ENCODE measurements at places on chromosomes 2 and 18.

DNA sequence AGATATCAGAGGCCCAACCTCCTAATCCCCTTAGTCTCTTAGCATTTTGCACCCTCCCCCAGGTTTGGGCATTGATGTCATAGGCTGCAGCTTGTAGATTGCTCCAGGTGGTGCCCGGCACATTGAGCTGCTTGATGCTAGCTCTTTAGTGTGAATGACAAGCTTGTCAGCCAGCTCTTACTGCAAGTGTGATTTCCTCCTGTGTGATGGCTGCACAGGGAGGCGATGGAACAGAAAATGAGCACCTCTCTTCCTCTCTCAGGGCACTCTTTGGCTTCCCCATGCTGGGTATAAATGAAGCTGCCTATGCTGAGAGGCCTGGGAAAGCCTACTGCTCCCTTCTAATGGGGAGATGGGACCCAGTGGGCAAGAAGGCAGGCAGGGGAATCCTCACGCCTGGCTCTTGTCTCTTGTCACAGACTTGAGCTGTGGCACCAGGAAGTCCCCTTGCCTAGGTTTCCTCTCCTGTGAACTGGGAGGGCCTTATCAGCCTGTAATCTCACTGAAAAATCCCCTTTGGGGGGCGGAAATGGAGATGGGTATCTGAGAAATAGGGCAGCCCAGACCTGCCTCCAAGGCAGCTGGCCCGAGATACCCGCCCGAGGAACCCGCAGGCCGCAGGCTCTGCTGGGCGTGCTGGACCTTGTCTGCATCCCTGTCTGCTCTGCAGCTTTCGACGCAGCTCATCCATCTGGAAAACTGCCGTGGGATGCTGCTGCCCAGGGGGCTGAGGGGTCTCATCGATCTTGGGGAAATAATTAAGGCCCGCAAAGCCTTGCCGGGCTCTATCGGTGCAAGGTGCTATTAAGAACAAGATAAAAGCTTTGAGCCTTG is 163.5 kb upstream of the CXCR4 start:
- no peak for DNase-seq

DNA sequence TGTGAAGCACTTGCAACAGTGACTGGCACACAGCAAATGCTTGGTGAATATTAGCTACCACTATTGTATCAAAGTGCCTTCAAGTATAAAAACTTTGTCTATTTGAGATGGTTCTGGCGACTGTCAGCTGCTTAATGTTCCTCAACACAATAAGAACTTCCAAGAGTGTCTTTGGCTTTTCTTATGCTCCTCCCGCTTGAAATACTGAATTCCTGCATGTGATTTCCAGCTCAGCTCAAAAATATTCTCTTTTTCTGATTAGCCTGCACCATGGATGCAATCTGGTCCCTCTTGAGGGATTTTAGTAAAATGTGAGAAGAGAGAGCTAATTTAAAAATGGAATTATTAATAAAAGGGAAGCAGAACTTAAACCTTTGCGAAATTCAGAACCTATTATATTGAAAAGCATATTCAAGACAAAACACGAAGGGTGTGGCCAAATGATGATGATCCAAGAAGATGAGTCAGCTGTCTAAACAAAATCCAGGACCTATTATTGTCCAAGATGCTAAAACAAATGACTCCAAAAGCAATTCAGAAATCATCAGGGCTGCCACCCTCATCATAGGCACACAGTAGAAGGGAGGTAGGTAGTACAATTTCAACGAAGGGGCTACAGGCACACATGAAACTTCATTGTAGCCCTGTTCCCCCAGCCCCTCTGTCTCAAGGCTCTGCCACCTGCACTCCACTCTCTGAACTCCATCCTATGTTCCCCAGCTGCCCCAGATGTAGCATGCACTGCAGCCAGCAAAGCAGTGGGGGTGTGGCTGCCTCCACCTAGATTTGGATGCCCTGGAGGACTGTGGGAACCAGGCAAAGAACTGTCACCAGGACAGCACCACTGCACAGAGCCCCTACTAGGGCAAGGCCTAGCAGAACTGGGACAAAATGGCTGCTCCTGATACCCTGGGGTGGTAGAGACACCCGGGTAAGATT is 190.1 kb downstream of the ZNF385B start:
- no peak for DNase-seq

DNA sequence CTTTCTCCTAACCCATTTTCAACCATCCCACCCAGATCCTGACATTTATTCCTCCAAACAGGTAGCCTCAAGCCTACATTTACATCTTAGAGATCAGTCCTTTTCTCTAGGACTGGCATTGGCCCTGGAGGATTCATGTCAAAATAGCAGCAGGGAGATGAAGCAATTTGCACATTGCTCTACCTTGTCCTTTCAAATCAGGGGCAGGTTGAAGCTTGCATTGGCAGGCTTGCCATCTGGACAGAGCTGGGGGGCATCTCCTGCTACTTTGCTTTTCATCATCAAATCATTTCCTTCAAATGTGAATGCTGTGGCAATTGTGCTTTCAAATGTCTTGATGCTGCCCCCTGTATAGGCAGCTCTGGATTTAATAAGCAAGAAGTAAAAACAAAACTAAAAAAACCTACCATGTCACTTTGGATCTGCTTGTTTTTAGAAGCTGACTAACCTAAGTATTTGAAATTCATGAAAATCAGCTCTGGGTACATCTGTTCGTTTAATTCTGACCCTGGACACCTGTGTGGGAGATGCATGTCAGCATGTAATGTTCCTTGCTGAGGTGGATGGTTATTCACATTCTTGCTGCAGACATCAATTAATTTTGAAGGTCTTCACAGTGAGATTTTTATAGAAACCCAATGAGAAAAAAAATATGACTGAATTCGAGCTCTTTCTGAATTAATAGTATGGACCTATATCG is 47.9 kb downstream of the KIF5C start:
- DNase-seq = no peak

- DNase-seq = no peak
Observed at GRCh38 chr18:70428439-70428838, 139.6 kb downstream of the SOCS6 start.

DNA sequence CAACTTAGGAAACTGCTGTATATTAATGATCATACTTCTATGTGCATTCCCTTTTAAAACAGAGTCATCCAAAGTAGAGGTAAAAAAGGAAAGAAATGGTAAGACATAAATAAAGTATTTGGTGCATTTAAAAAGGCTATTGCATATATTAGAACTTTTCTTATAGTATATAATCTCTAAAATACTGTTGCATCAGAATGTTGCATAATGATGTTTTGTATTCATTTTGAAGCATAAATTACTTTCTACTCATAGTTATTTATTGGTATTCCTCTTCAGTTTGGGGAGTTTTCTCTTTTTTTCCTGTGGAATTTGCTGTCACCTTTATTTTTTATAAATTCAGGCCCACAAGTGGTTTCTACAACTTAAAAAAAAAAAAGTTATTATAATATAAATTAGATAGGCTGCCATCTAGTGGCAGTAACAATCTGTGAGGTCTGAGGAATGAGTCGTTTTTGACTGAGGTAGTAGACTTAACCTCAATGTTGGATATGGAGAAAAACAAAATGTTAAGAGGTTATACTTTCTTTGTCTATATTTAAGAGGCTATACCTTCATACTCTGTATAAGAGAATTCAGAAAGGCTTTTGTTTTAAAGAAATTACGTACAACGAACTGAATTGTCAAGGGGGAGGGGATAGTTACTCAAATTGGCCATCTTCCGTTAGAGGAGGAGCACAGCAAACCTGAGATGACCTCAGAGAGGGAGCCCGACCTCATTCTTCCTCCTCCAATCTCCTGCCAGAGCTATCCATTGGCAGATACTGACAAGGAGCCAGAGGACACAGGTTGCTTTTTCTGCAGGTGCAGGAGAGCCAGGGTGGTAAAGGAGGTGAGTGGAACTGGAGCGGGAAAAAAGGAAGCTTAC is 23.8 kb downstream of the ANKAR start:
- no peak for DNase-seq

DNA sequence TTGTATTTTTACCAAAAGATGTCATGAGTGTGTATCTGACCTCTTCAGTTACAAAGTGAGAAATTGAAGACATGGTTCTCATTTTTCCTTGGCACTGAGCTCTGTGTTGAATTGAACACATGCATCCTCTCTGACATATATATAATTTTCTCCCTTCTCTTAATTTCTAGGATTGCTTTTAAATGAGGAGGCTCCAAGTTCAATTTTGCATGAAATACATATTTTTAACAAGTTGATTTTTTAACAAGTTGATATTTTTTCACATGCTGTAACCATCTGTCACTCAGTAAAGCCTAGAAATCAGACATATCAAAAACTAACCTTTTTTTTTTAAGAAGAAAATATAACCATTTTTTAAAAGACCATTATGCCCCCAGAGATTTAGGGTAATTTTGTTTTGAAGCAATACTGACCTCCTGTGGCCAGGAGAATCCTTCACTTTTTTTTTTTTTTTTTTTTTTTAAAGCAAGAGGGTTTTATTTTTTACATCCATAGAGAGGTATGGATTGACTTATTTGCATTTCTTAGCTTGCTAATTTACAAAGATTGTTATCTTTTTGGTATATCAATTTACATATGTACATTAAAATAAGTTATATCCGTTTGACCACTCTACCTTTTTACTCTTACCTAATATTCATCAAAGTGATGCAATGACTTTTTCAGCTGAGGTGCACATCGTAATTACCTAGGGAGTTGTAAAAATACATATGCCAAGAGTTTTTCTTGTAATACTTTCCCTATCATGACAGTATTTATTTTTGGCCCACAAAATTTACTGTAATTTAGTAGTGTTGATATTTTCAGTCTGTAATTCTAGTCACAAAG is 161.8 kb downstream of the SOCS6 start:
- peak; percentile 7 for DNase-seq

DNA sequence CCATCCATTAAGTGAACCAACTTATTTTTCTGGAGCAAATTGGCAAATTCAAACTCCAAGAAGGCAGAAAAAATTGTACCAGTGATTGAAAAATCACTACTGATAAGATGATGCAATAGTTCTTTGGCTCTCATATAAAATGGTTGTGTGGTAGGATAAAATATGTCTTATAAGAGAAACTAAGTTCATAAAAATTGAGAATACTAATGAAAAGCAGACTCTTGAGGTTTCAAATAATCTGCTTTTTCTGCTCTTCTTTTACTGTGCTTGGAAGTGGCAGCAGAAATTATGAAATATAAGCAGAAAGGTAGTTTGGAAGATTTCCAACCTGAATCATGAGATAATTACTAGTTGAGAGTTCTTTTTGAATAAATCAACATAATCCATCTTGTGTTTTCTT is 61.9 kb downstream of the PPP1R1C start:
- no peak for DNase-seq

DNA sequence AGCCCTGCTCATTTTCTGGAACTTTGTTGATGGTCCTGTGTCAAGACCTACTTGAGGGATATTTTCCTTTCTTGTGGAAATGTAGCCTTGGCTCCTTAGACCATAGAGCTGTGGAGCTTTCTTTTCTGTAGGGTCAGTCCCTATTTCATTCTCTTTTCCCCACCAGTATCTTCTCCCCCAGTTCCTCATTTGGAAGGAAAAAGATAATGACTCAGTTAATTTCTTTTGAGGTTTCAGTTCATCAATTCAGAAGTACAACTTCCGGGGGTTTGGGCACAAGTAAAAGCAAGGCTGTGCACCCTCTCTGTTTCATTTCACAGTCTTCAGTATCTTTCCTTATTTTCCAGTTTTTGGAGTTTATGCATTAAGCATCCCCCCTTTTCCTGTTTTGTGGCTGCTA is 70.7 kb downstream of the CDC42EP3 start:
- no peak for DNase-seq

DNA sequence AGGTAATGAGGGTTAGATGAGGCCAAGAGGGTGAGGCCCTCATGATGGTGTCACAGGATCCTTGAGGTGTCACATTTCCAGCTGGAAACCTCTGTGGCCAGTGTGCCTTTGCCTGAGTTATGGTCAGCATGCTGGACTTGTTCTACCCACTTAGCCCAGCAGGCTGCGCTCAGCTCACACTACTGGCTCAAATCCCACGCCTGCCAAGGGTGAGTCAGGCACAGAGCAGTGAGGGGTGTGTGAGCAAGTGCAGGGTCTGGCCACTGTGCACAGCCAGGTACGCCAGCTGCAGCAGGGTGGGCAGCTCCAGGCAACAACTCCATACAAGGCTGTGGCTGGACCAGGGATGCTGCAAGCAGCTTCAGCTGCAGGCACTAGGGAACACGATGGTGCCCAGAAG is 616.6 kb upstream of the FSHR start:
- peak; percentile 8 for DNase-seq

DNA sequence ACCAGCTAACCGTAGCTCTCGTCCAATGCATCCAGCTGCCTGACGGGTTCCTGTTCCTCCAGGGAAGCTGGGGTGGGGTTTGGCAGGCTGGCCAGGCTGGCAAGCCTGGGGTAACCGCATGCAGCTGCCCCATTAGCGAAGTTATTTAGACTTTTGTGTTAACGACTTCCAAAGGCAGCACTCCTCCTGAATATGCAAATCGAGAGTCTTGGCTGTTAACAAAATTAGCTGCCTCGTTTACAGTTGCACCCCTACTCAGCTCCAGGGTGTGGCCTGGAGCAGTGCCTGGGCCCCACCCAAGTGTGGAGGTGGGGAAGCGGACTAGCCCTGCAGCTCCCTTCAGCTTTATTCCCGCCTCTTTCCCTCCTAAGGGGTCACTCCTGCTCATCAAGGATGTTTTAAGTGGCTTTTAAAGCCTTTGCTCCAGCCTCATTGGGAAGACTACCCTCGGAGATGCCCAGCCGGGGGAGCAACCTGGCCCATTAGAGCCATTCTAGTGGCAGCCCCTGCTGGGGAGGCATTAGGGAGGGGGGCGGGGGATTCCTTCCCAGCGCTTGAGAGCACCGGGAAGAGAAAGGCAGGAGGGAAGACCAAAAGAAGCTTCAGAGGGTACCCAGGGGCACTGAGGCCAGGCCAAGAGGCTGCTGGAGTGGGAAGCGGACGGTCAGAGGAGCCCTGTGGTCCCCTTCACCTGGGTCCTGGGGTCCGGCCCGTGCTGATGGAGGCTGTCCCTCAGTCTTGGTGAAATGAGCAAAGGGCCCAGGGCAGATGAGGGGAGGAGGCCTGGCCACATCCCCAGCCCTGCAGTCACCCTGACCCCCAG is 204.1 kb downstream of the CELF4 start:
- no peak for DNase-seq

- DNase-seq = no peak
Observed at GRCh38 chr18:44682201-44682870, 1.6 kb downstream of the SETBP1 start.

DNA sequence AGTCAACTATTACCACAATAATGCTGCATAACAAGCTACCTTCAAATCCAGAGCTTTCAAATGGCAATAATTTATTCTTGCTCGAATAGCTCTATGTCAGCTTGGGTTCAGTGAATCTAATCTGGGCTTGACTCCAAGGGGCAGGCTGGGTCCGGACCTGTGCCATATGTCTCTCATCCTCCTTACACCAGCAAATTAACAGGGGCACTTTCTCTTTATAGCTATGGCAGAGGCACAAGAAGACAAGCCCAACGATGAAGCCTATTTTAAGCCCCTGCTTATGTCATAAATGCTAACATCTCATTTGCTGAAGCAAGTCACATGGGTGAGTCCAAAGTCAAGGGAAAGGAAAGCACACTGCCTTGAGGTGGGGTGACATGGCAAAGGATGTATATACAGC is 13.3 kb upstream of the ZNF521 start:
- no peak for DNase-seq

- no peak for DNase-seq
Observed at GRCh38 chr2:233690444-233690843, 2.2 kb upstream of the UGT1A6 start.
